GM04503 (cell line): ENCODE measurements at places on chromosomes 13 and 19.

DNA sequence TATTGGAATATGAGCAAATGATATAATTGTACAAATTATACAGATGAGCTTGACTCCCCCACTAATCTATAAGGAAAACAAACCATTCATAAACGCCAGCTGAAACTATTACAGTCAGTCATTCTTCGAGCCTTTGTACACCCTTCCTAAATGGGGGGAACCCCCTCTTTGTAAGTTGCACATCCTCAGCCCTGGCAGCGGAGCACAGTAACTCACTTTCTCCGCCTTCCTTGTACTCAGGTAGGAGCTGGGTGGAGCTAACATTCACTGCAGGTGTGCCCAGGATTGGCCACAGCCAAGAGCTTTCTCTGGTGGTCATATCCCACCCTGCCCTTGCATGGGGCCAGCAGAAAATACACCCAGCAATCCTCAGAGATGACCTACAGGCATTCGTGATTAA lies 28.6 kb downstream of the PIN1 start:
- no peak for DNase-seq

DNA sequence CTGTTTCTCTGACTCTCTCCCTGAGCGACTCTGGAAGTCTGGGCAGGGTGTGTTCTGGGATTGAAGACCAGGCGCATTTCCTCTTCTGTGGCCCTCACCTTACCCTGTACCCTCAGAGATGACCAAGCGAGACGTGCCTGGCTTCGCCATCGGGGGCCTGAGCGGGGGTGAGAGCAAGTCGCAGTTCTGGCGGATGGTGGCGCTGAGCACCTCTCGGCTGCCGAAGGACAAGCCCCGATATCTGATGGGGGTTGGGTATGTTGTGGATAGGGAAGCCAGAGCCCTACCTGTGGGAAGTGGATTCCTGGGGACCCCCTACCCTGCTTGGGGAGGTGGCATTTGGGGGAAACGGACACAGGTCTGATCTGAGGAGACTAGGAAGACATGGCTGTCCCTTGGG lies 5.8 kb upstream of the DNM2 start:
- DNase-seq, result no peak

GRCh38 chr19:35641515-35642151 lies at the start of gene ETV2:
Gene ETV2 (plus strand): TSS chr19:35641745. CDS start chr19:35642461, 716 bp downstream.
- DNase-seq, result no peak

GRCh38 chr13:112064222-112064621 lies 2.7 kb upstream of the SOX1 start:
- no peak for DNase-seq

DNA sequence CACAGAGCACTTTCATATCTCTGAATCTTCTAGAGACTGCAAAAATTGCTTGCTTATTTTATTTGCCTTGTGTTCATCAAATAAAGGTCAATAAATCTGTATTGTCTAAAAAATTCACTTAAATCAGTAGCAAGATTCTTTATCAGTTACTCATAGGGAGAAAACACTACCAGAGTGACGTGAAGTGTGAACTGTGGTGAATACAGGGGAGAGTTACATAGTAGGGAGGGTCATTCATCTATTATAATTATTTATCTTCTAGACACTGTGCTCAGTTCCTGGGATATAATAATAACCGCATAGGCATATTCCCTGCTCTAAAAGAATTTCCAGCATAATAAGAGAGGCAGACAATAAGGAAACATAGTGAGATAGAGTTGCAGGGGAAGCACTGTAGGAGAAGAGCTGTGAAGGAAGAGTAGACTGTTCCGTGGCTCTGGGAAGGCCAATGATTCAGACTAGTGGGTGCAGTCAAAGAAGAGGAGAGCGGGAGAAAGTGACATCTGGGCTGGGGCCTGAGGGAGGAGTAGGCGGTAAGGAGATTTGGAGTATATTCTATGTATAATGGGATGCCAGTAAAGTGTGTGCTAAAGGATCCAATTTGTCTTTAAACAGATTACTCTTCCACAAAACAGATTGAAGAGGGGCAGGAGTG lies 84.0 kb upstream of the TDRD3 start:
- no peak for DNase-seq

DNA sequence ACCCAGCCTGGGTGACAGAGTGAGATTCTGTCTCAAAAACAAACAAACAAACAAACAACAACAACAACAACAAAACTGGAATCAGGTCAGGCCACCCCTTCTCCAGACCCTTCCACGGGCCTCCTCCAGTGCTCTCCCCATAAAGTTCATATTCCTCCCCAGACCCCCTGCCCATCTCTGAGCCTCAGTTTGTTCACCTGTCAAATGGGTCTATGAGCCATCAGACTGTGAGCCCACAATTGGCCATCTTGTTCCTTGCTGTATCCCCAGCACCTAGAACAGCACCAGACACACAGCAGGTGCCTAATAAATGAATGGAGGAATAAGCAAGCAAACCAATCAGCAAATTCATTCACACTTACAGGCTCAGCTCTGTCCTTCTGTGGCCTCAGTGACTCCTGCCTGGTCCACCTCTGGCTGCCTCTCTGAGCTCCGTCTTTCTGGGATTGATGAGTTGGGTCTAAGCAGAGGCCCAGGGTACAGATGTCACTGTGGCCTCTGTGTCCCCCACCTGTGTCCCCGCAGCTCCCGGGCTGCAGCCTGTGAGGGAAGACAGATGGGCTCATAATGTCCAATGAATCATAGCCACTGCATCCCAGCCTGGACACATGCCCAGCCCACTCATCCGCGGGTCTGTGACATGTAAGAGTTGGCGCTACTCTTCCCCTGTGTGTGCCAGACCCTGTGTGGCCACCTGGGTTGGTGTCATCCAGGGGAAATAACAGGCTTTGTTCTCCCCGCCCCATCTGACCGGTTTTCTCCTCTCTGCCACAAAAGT lies 19.6 kb upstream of the PTPRS start:
- no peak for DNase-seq

DNA sequence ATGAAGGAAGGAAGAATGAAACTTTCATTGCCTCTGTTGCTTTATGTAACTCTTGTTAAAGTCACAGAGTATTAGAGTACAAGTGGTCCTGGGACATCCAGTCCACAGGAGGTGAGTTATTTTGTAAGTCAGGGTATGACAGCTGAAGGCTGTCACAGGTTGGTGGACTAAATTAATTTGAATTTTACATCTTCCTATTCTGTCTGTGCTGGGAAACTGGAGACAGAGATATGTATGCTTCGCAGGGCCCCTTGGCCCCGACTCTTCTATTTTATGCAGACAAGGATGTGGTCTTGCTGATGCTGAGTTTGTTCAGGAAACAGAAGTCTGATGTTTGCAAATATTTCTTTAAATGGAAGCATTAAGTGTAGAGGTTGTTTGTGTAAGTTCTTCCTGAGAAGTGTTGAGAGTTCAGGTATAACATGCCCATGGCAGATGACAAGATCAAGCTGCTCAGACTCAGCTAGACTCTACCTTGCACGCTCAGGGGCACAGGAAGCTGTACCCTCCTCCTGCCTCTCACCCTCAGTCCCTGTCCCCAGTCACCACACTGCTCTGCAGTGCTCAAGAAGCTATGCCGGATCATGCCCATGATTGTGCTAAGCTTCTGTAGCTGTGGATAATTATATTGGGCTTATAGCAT lies 23.4 kb downstream of the RASL11A start:
- no peak for DNase-seq

DNA sequence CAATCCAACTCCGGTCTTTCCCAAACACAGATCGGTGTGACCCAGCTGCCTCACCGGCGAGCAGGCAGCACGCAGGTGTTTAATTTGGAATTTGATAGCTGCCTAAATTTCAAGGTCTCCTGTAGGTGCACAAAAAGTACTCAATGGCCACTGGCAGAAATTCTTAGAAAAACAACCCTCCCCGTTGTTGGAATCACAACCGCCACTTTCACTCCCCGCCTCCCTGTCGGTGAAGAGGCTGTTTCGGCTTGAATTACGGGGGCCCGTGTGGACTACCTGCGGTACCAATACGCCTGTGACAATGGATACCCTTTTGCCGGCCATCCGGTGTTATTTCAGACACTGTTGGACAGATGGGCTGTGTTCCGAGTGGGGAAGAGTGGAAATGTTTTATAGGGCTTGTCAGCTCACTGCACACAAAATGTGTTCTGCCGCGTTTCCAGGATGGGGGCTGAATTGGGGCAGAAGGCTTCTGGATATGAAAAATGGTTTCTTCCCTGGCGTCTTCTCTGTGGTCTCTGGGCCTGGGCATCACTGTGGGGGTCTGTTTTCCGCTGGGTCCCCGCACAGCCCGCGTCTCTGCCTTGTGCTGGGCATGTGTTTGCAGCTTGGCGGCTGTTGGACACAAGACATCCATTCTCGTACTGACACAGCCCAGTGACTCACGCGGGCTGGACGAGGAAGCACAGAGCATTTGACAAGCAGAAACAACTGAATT lies 45.4 kb downstream of the ZIC5 start:
- peak; percentile 6 for DNase-seq

DNA sequence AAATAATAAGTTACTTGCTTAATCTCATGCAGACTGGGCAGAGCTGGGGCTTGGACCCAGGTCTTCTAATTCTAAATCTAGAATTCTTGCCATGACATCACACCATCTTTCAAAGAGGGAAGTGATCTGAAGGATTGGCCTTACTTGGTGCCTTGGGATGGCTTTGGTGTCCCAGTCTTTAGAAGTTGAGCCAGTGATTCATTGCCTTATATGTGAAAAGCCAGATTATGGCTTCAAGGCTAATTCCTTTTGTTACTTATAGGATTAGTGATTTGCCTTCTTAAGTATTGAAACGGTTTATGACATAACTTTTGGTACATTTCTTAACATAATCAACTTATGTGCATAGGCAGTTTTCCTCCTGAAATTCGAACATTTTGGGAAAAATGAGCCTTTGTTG lies 14.9 kb downstream of the COG3 start:
- DNase-seq, result no peak

DNA sequence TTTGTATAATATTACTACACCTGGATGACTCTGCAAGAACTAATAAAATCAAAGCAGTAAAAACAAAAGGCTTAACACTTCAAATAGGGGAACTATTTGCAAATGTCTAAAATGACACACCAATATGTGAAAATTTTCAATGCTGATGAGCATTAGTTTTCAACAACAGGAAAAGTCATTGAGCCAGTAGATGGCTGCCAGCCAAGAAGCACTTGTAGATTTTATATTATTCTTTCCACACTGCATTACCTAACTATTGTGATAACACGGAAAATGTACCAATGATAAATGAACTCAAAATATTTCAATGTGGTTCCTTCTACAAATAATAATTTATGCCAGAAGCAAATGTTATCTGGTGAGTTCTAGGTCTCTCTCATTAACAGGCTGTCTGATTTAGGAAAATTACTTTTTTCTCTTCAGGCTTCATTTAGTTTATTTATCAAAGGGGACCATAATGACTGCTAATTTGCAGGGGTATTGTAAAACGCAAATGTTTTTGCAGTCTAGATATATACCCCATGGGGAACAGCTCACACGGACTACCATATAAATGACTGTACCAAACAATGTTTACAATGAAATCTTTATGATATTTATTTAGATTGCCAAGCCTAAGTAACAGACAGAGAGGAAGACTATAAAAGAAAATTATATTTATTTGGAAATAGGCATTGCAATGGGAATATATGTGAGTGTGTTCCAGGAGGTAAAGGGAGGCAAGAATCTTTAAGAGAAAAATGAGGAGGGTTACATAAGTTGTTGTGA lies 407.8 kb downstream of the LIG4 start:
- DNase-seq, result no peak

DNA sequence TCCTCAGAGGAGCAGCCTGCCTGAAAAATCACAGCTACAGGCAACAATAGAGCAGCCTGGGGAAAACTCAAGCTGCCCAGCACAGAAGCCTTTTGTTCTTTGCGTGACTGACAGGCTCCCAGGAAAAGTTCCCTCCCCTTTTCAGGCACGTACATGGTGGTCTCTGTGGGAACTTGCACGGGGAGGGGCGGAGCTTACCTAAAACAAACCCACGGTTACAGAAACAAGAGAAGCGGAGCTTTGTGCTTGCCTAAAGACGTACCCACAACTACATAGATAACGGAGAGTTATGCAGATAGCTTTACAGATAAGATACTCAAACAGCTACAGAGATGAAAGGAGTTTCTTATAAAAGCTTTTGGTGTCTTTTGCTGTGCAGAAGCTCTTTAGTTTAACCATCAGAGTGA lies 11.4 kb downstream of the ETFB start:
- DNase-seq, result no peak

- no peak for DNase-seq
These were observed 1.5 kb upstream of the WDR18 start for GRCh38 chr19:982567-983170.

- DNase-seq, result no peak
These were observed 9.3 kb downstream of the CDC16 start for GRCh38 chr13:114243971-114244370.

GRCh38 chr19:1042689-1043511 lies 3.0 kb downstream of the ABCA7 start:
- DNase-seq, result no peak

- DNase-seq, result no peak
These were observed 575 bp downstream of the SMIM44 start for GRCh38 chr19:3482507-3483225.

DNA sequence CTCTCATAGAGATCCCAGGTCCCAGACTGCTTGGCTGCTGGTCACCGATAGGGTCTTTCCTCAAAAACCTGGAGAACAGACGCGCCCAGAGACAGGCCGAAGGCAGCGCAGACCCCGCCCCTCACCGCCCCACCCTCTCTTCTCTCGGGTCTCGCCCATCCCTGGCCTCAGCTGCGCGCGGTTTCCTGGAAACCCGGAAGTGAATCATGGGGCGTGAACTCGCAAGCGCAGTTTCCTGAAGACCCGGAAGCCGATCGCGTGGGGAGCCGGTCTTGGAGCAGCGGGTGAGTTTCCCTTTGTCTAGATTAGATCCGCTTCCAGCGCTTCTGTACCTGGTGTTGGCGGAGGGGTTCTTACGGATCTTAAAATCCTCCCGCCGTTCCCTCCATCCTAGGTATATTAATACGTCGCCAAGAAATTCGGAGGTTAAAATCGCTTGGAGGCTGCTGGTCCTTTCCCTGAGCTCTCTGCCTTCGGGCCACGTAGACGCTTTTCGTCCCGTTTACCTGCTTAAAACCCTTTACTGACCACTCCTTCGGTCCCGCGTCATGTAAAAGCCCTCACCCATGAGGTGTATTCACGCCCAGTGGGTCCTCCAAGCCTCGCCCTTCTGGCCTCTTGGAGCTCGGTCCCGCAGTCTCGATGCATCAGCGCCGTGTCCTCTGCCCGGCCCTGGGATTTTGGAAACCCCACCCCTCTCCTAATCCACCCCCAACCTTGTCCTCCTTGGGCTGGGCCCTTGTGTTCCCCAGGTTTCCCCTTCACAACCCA lies at the start of gene ZNF578:
Gene ZNF578 (plus strand): TSS at position 230 of the 771 bp plus-strand sequence. CDS start 48,293 bp downstream, outside the sequence.
- peak; percentile 52 for DNase-seq

DNA sequence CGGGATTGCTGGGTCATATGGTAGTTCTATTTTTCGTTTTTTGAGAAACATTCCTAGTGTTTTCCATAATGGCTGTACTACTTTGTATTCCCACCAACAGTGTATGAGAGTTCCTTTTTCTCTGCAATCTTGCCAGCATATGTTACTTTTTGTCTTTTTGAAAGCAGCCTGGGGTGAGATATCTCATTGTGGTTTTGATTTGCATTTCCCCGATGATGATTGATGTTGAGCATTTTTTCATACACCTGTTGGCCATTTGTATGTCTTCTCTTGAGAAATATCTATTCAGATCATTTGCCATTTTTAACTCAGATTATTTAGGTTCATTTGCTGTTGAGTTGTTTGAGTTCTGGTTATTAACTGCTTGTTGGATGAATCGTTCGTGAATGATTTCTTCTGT lies 18.5 kb upstream of the ATP12A start:
- no peak for DNase-seq
